ENCODE measurements at places on chromosomes 6 and 20. TPM values are rescaled to one million over a fixed set of nuclear protein-coding genes. Genes with fewer than 3 reads are reported as not detected.

The CST4 gene
- not detected for total RNA-seq

The ME1 gene
- 31.1 TPM for total RNA-seq

The BMP7 gene
- total RNA-seq, result not detected

The ENPP1 gene
- total RNA-seq, result 0.72 TPM

The ZNF133 gene
- 29.9 TPM for total RNA-seq

The FRK gene
- 4.8 TPM for total RNA-seq

The ANGPT4 gene
- not detected for total RNA-seq

The VARS1 gene
- total RNA-seq, result 61.0 TPM

The FGD2 gene
- under 0.01 TPM for total RNA-seq

The TMEM244 gene
- total RNA-seq, result not detected

The SLC35D3 gene
- under 0.01 TPM for total RNA-seq

The TSPO2 gene
- total RNA-seq, result not detected

The GHRH gene
- total RNA-seq, result not detected

The GPLD1 gene
- total RNA-seq, result 0.21 TPM
